Transverse colon (tissue), 4 donors: ENCODE measurements at places on chromosomes 6 and 20. TPM values are rescaled to one million over a fixed set of nuclear protein-coding genes. Genes with fewer than 3 reads are reported as not detected.

- no peak for DNase-seq
Observed at GRCh38 chr6:67683960-67684359, 951.1 kb upstream of the ADGRB3 start.

GRCh38 chr20:50731930-50732690 lies 730 bp downstream of the PARD6B start:
- no peak for DNase-seq

DNA sequence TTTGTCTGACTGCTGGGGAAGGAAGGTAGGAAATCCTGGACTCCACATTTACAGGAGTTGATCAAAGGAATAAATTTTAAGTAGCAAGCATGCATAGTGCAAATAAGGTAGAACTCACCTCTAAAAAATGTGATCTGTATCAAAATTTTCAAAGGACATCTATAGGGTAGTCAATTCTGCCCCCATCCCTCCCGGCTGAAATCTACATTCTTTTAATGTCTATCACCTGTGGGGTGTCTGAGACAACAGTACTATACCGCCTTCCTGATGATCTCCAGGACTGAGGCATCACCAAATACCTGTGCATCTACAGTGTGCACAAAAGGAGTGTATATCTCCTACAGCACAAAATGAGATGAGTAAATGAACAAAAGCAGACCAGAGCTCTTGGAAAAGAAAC lies 19.9 kb downstream of the CPNE1 start:
- DNase-seq: no peak

DNA sequence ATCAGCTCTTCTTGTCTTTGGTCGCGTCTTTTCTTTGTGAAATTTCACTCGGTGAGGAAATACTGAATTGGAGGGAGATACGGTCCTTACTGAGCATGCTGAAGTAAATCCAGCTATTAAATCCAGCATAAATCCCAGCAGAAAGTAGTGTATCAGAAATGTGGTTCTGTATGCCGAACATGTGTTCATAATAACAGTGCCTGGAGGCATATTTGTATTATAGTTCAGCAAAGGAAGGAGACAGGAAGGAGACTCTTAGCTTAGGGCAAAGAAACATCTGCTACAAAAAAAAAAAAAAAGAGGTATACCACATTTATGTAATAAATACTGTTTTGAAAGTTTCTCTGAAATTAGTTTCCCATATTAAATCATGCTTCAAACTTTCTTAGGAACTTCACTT lies 211.8 kb downstream of the PLCB4 start:
- no peak for DNase-seq

- no peak for DNase-seq
Observed at GRCh38 chr6:36309203-36309602, 27.5 kb downstream of the BNIP5 start.

TMC2 gene
- not detected for total RNA-seq

ATP9A gene
- total RNA-seq: 93.0 TPM

TGM2 gene
- total RNA-seq: 24.7 TPM

OPN5 gene
- not detected for total RNA-seq
